Right atrium auricular region (tissue), 2 donors: ENCODE measurements at places on chromosomes 4 and X.

GRCh38 chrX:72201836-72202536, 20.4 kb downstream of the PIN4 start:
- DNase-seq = no peak

DNA sequence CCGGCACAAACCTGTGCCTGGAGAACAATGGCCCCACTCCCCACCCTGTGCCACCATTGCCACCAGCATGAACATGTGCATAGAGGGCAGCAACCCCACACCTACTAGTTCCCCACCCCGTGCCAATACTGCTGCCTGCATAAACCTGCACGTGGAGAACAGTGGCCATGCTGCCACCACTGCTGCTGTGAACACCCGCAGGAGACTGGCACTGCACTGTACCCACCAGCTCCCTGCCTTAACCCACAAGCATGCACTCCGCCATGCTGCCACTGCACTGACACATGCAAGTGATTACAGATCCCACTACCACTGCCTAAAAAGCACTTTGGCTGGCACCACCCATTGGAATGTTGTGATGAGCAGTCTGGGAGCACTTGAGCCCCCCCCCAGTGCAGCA, 77.3 kb downstream of the NAA11 start:
- no peak for DNase-seq

GRCh38 chrX:111868726-111869638, 7.0 kb upstream of the TRPC5OS start:
- no peak for DNase-seq

DNA sequence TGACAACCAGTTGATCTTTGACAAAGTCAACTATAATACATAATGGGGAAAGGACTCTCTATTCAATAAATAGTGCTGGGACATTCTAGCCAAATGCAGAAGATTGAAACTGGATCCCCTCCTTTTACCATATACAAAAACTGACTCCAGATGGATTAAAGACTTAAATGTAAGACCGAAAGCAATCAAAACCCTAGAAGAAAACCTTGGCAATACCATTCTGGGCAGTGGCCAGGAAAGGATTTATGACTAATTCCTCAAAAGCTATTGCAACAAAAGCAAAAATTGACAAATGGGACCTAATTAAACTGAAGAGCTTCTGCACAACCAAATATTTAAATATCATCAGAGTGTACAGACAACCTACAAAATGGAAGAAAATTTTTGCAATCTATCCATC, 185.1 kb downstream of the NPNT start:
- DNase-seq = no peak

DNA sequence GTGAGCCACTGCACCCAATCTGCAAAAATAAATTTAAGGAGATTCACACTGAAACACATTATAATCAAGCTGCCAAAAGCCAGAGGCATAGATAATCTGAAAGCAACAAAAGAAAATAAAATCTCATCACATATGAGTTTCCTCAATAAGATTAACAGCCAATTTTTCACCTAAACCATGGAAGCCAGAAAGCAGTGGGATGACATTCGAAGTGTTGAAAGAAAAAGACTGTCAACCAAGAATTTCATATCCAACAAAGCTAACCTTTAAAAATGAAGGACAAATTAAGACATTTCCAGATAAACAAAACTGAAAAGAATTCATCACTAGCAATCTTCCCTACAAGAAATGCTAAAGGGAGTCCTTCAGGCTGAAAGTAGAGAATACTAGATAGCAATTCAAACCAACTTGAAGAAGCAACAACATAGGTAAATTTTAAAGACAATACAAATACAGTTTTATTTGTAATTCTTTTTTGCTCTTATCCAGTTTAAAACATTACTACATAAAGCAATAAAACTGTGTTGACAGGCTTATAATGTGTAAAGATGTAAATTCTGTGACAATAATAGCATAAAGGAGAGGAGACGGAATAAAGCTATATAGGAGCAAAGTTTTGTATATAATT, 23.1 kb upstream of the KLHL8 start:
- no peak for DNase-seq

DNA sequence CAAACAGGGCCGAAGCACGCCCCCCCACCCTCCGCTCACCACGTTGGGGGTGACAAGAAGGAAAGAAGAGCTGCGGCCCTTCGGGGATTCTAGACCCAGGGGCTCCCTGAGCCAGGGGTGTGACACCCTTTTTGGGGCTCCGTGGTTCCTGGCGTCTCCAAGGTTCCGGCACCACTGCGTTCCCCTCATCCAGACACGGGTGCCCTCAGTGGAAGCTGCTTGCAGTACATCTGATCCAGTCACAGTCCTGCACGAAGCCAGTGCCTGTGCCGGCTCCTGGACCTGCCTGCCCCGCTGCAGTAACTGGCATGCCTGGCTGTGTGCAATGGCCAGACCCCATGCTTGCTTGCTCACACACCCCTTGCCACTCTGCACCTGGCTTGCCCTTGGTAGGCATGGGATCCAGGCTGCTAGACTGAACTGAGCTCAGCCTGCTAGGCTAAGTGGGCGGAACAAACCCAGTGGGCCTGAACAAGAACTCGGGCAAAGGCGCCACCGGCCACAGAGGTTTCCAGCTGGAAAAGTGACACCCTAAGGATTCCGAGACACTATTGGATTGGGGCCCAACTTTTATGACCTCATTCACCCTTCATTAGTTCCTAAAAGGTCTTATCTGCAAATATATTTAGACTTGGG, 420.4 kb upstream of the AGA start:
- DNase-seq = no peak

- DNase-seq = no peak
Observed at GRCh38 chr4:76296286-76296820, 10.2 kb upstream of the STBD1 start.

GRCh38 chr4:90943311-90943710, 816.1 kb downstream of the CCSER1 start:
- no peak for DNase-seq
